Kasumi-1 (cell line): ENCODE measurements at places on chromosomes 7 and 10.

- no peak for DNase-seq
Measured at GRCh38 chr7:129926618-129927017, 26.1 kb downstream of the UBE2H start.

GRCh38 chr10:13909516-13910258 lies 322.9 kb downstream of the PRPF18 start:
- DNase-seq: no peak

DNA sequence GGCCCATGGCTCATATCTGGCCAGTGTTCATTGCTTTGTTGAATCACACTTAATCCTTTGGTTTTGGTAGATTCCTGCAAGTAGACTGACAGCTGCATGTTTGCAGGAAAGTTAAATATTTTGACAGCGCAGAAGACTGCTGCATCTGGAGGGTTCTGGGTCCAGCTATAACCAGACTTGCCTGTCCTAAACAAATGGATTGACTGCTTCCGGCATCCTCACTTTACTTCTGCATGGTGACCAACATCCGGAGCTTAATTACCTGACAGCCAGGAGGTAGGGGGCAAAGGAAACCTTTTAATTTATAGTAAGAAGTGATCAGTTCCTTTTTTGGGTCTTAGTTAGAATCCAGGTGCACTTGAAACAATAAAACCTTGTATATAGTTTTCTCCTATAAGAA lies 263.3 kb downstream of the SNX10 start:
- DNase-seq: no peak

- no peak for DNase-seq
Measured at GRCh38 chr10:17685233-17685840, 41.4 kb downstream of the STAM start.

- DNase-seq: no peak
Measured at GRCh38 chr7:78011642-78012041, 213.1 kb downstream of the PHTF2 start.

- DNase-seq: no peak
Measured at GRCh38 chr10:118823256-118823907, 68.6 kb upstream of the CACUL1 start.

- no peak for DNase-seq
Measured at GRCh38 chr10:126511917-126512479, 123.7 kb upstream of the ADAM12 start.
